Activated T-cell treated with anti-CD3 and anti-CD28 coated beads, Interleukin-2, amount 50 U/mL, for 72 hours (primary cell): ENCODE measurements at places on chromosomes 5 and 9.

DNA sequence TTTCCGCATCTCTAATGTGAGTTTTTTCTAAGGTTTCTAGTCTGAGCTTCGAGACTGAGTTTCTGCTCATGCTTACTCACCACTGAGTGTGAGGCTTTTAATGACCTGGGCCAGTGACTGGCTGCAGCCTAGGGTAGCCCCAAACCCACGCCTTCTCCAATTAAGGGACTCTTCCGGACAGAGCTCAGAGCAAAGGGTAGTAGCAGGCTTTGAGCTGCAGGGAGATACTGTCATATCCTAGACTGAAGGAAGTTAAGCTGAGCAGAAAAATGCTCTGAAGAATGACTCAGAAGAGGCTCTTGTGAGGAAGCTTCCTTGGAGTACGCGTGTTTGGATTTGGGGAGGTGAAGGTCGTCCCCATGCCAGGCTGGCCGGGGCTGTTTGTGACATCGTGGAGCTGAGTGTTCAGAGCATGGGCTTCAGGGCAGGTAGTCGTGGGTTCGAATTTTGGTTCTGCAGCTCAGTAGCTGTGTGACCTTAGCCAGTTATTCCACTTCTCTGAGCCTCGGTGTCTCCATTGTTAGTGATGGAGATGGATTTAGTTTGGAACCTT is 3.5 kb downstream of the USP20 start:
- peak; percentile 53 for DNase-seq

DNA sequence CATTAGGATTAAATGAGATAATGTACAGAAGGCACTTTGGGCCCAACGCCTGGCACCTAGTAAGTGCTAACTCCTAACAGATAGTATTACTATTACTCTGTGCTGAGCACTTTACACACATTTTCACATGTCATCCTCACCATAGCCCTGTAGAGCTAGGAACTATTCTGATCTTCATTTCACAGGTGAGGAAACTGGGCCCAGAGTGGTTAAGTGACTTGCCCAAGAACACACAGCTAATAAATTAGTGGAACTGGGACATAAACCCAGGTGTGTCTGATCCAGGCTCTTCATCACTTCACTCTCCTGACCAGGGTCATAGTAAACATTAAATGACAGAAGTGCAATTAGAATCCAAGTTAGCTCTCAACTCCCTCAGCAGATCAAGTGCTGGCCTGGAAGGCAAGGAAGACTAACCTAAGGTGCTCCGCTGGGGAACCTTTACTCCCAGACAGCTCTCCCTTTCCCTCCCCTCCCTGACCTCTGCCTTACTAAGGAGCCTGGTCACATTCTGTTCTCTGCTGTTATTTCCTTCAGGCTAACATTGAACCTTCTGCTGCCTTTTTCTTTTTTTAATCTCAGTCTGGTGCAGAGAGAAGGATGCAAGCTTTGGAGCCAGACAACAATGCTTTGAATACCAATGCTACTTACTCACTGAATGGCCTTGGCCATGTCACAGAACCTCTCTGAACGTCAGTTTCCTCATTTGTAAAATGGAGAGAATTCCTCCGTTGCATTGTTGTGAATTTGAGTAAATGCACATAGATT is 4.1 kb upstream of the ADRA1B start:
- DNase-seq, result no peak

- peak; percentile 44 for DNase-seq
Observed at GRCh38 chr5:148799737-148800527, 26.5 kb upstream of the ADRB2 start.

DNA sequence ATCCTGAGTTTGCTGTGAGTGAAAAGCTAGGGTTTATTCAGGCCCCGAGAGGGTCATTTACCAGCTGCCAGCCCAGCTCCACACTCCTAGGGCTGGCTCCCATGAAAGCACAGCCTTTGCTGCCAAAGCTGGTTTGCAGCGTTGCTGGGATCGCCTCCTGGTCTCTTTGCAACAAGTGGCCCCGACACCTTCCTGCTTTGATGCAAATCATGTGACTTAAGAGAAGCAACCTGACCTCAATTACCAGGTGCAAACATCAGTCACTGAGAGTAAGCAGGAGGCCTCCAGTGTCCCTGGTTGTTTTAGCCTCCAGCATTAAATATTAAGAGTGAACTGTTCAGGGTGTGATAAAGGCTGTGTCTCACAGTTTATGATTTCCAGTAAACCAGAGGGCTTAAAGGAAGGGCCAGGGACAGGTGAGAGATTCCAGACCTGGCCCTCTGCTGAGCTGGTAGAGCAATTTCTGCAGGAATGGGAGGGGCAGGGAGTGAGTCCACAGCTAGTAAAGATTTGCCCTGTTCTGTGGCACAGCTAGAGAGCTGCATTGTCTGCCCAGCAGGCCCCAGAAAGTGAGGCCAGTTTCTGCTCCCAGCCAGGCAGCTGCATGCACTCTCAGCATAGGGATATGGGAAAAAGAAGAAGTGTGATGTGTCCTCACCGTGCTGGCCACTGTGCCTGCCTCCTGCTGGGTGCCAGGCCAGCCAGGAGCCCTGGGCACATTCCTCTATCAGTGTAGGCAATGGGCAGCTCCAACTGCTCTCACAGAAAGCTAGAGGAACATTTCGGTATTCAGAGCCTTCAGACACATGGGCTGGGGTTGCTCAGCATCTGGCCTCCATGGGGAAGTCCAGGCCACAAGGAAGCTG is 58.0 kb downstream of the SLC22A5 start:
- peak; percentile 78 for DNase-seq

DNA sequence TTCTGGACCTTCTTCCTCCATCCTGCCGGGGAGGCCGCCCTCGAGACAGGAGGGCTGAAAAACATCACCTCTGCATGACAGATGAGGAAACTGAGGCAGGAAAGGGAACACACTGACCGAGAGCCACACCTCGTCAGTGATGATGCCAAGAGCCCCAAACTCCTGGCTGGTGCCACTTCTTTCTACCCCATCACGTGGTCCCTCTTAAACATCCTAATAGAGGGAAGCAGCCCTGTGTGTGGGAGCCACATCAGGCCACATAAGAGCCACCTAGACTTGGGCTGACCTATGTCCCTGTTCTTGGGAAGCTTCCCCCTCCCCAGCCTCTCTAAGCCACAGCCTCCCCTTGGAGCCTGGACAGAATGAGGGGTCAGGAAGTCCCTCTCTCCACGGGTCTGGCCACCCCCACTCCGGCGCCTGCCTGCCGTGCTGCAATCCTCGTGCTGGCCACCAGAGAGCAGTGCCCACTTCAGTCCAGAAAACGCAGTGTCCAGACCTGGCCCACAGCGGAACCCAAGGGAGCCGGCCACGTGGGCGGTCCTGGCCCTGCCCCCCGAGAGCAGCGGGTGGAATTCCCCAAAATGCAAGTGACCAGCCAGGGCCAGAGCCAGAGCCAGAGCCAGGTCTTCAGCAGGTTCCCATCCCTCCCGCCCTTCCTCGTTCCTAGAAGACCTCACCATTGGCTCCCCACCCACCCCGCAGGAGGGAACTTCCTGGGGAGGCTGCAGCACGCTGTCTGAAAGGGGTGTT is 54.7 kb upstream of the SARDH start:
- peak; percentile 65 for DNase-seq

- no peak for DNase-seq
Observed at GRCh38 chr5:126438868-126439267, 15.7 kb downstream of the GRAMD2B start.

DNA sequence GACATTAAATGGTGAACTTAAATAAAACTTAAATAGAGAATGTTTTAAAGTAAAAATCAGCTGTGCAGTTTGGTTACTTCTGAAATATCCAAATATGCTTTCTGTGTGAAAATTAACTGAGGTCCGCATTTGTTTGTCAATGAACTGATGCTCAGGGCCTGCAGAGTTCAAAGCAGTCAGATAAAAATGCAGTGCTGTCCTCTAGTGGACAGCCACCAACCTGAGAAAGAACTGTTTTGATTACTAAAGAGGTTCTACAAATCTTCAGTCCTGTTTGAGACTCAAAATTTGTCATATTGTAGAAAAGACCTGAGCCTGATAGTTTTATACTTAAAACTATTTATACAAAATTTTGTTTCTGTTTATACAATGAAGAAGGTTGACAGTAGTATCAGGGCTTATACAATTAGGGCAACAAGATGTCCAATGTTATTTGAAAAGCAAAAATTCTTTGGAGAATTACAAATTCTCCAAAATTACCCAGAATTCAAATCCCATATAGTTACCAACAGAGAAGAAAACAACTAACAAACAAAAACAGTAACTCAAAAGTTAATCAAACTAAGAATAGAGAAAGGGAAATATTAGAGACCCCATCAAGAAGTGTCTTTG is 232.3 kb upstream of the TBCA start:
- no peak for DNase-seq

DNA sequence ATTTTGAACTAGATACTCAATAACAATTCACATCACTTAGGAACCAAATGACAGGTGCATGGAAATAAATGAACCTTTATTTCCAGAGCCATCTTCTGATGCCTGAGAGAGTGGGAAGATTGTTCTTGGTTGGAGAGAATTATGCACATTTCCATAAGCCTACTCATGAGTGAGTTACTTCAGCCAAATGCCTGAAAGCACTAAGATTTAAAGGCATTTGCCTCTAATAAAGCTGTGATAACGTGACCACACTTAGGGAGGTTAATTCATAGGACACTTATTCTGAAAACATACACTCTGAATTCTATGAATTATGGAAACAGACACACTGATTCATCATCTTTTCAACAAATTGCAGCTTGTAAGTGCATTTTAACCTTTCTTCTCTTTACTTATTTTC is 40.0 kb downstream of the KCTD16 start:
- no peak for DNase-seq

GRCh38 chr9:77981332-77981731 is 50.3 kb downstream of the GNAQ start:
- no peak for DNase-seq

GRCh38 chr5:165874851-165875250 is 2369.4 kb downstream of the MAT2B start:
- no peak for DNase-seq

DNA sequence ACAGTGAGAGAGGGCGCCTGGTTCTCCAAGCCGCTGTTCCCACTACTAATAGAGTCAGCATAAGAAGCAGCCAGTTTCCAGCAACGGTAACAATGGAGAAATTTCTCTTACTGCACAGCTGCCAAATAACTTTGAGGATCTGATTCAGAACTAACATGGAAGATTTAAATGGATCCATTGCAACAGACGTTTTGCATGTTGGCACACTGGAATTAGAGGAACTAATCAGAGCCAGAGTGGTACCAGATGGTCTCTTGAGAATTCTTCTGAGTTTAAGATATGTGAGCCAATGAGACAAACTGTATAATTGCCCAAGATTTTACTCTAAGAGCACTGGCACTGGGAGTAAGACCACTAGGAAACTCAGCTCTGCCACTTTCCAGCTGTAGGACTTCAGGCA is 186.5 kb downstream of the EFNA5 start:
- no peak for DNase-seq
